ENCODE measurements at places on chromosomes 3 and 15.

DNA sequence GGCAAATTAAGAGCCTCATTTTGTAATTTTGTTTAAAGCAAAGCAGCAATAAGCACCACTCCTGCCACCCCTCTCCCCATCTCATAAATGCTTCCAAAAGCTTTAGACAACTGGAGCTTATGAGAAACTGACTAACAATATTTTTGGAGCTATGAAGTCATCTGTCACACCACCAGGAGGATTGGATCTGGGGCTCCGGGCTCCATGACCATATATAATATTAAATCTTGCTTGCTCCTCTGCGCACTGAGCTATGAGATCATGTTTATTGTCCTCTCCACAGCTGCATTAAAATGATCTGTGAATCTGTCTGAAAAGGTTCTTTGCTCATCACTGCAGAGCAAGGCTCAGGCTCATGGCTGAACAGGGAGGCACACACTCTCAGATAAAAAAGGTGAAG is 323.7 kb downstream of the ZNF621 start:
- no peak for DNase-seq

DNA sequence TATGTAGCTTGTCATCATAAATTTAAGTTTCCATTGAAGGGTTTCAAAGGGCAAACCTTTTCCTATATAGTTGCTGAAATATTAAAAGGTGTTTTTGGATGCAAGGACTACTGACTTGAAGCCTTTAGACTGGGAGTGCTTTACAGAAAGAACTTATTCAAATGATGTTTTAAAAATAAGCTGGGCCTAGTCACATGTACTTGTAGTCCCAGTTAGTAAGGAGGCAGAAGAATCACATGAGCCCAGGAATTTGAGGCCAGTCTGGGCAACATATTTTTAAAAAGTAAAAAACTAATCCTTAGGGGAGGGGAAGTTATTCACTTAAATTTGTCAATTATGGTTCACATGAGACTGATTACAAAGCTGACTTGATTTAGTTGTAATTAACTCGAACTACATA is 65.0 kb downstream of the SMARCC1 start:
- DNase-seq = no peak

- no peak for DNase-seq
Observed at GRCh38 chr3:36837089-36837488, 72.7 kb upstream of the DCLK3 start.

- no peak for DNase-seq
Observed at GRCh38 chr3:48403533-48404439, 26.1 kb downstream of the PLXNB1 start.

GRCh38 chr3:48092270-48092669 is 76.1 kb upstream of the MAP4 start:
- no peak for DNase-seq

DNA sequence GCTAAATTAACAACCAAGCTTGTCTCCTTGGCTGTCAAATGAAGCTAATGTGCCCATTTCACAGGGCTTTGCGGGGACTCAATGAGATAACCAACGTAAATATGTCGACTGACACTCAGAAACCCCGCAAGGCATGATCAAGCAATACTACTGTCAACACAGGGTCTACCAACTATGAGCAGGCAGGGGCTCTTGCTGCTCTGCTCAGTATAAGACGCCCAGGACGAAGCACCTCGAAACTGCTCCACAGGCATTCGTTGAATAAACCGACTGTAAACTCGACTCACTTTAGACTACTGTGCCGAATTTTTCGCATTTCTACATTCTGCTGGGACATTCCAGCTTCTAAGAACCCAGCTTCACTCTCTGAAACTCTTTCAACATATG is 55.0 kb downstream of the FEZF2 start:
- DNase-seq = no peak

DNA sequence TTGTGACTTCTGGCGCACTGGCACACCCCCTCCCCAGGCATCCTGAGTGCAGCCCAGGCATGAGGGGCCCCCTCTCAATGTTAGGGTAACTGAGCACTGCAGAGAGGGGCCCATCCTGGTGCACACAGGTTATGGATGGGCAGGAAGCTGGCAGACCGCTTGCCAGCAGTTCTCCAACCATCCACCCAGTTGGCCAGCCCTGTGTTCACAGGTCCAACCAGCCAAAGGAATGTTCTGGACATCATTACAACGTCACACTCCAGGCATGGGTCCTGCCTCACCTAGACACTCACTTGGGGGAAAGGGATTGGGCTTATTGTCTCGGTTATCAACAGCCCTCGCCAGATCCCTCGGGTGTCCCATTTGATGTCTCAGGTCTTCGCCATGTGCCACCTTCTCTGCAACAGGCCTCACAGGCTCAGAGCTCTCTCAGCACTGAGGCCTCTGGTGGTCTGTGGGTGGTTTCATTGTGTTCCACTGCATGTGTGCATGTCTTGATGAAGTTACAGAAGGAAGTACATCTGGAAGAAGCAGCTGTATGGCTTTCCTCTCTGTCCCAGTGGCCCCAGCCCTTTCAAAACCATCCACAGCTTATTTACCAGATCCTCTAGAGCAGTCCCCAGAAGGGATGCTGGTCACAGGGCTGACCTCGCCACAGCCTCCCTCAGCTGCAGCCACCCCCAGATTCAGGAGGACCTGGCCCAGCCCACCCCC is 23.7 kb downstream of the ADCY5 start:
- no peak for DNase-seq

- no peak for DNase-seq
Observed at GRCh38 chr15:77860071-77860691, 217.3 kb downstream of the TBC1D2B start.

- DNase-seq = no peak
Observed at GRCh38 chr3:170907637-170908234, 701 bp downstream of the EIF5A2 start.

DNA sequence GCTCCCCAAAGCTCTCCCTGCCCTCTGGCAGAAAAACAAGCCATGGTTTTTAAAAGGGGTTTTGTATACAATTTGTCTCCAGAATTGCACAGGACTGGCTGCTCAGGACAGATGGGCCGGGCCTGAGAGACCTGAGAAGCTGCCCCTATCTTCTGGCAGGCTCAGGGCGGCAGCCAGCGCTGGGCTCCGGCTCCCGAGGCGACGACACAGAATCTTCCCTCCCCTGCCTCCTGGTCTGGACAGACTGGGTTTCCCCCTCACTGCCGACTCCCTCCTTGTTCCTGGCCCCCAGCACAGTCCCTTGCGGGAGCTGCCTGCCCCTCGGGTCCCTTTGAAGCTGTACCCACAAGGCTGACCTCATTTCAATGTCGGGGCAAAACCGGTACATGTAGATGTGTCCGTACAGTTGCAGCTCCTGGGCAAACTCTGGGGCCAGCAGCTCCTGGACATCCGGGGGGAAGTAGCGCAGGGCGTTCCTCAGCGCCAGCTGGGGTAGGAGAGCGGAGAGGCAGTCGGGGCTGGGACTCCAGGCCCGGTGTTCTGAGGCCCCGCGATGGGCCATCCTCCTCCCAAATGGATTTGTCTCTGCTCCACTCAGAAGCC is 7.2 kb downstream of the UROC1 start:
- DNase-seq = no peak

DNA sequence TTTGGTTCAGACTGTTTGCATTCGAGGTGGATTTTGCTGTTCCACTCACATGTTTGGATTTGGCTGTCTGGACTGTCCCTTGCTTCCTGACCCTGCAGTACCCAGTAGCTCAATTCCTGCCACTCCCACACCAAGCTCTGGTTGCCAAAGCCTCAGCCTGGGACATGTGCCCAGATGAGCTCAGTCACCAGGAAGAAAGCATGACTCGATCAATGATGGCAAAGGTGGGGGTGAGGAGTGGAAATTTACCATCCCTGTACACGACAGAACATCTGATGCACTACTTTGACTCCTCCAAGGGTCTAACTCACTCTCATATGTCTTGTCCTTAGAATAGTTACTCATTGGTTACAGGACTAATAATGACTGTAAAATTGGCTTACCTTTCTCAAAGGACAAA is 45.2 kb downstream of the ZNF385D start:
- DNase-seq = no peak

DNA sequence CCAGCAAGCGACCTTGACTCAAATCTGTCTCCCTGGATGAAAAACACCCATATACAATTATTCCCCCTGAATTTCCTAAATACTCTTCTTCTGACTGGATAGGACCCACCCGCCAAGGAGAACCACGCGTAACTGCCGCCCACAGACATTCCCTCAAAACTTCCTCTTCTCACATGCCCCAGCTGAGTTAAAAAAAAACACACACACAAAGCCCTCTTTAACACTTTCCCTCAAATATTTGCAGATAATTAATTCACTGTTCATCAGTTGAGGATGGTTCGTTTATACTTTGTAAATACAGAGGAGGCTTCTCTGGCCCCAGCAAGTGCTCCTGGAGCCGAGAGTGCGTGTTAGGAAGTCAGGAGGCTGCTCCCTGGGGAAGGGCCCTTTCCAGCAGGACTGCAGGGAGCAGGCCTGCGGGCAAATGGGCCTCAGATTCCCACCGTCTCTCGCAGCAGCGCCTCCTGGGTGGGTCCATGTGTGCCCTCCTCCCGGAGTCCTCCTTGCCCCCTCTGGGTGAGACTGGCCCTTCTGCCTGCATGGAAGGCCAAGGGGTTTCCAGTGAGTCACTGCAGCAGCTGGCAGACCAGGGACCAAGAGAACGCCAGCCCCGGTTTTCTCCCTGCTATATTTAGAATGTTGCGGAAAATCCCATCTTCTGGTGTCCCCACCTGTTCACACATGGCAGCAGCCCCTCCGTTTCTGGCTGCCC is 46.8 kb downstream of the MGLL start:
- no peak for DNase-seq

DNA sequence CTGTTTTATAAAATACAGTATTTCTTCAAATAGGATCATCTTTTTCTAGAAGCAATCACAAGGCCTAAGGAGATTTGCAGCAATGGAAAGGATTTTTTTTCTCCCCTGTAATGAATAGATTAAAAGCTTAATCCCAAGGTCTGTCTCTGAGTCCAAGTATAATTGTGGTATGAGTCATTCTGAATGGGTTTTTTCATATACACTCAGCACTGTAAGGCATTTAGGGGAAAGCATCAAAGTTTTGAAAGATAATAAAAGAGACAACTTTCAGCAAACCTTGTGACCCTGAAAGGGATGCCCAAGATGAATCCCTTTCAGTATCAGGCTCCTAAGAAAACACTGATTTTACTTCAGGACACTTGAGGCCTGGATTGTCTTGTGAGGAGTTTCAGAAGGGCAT is 23.3 kb upstream of the LARS2 start:
- no peak for DNase-seq

GRCh38 chr3:58565621-58566397 is 11.4 kb downstream of the FAM107A start:
- no peak for DNase-seq

- DNase-seq = peak; percentile 79
Observed at GRCh38 chr3:187999821-188000220, 154.1 kb upstream of the LPP start.

DNA sequence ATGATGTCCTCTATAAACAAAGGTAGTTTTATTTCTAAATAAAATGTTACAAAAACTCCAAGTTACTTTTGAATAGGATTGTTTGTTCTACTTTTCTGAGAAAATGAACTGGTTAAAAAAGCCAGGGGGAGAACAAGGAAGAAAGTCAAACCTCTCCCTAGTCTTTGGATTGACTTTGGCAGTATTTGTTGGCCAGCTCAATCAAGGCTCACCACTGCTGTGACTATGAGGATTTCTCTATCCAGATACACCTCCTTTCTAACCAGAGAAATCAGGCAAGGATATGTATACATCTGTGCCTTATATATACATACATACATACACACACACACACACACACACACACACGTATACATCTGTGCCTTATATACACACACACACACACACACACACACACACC is 107.8 kb downstream of the FEZF2 start:
- no peak for DNase-seq

GRCh38 chr3:107810171-107811071 is 280.4 kb downstream of the CD47 start:
- no peak for DNase-seq

DNA sequence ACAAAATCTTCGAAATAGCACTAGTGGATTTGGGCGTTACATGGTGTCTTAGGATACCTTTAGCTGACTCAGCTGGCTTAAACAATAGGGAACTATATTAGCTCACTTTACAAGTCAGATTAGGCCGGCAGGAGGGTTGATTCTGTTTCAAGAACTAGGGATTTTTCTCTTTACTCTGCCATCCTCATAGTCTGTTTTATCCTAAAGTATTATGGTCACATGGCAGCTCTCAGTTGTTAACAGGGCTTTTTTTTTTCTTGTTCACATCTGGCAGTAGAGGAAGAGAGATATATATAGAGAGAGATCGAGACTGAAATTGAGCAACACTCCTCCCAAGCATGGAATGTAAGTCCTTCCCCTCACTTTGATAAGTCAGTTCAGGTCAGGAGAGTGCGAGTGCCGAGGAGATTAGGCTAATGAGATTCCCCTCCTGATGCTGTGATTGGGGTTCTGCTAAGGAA is 32.9 kb downstream of the CHP1 start:
- DNase-seq = no peak

- no peak for DNase-seq
Observed at GRCh38 chr3:107523289-107523538, 452 bp downstream of the BBX start.

- DNase-seq = peak; percentile 87
Observed at GRCh38 chr3:36944641-36945270, at the start of gene TRANK1. TSS of gene TRANK1 (minus strand) at chr3:36945054. CDS start at chr3:36944809, 245 bp downstream.

DNA sequence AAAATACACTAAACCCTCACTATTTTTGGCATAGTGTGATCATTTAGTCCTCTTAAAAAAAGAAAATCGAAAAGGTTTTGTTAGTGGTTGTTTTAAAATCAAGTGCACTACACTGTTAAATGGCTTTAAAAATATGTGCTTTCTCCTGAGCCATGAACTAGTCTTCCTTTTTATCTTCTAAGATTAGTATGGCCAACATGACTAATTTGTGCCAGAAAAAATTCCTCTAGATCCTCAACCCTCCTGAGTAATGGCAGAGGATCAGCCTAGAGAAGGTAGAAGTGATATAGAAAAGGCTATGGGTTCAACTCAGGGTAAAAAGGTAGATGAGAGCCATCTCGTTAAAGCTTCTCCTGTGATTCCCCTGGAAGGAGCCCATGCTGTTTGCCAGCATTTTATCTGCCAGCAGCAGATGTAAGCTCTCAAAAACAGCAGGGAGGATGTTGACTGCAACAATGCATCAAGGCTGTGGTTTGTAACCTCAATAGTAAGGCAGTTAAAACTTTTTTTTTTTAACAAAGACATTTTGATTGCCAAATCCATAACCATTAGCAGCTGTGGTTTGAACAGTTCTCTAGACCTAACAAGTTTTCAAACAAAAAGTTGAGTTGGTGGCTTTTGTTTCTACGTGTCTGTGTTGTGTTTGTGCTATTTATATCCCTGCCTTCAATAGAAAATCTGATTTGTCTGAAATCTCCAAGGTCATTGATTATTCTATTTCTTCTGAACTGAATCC is 30.2 kb upstream of the ZNF609 start:
- DNase-seq = peak; percentile 79

All from CD4-positive, alpha-beta T cell treated with Interleukin-4 for 4 hours (primary cell).